ENCODE measurements at places on chromosomes 5 and 9.

DNA sequence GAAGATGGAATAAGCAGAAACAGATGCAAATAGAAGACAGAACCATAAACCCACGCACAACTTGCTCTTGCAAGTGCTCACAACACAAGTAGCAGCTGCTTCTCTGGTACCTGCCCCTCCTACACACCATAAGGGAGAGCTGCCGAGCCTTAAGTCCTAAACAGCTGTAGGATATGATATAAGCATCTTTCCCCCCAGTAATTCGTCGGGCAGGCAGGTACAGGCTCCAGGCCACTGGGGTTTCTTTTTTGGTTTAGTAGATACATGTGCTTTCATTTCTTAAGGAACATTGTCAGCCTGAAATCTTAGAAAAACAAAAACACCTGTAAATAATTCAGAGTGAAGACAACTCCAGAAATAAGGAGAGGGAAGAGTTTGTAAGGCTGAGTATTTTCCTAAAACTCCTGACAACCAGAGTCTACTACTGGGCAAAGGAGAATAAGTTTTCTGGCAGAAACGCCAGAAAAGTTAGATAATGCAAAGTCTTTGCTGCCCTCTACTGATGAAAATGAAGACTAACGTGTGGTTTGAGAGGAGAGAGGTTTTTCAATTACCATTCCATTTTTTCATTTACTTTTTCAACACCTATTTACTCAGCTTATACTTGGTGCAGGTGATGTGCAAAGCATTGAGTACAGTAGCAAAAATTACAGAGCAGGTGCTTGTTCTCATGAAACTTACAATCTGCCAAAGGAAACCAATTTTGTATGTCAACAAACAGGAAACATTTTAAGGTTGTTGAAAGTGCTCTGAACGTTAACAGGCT is 20.1 kb upstream of the TCERG1 start:
- peak; percentile 63 for DNase-seq

- no peak for DNase-seq
These were observed 61.1 kb downstream of the TMOD1 start for GRCh38 chr9:97562542-97562941.

GRCh38 chr5:82314964-82315758 is 37.0 kb upstream of the RPS23 start:
- no peak for DNase-seq

- no peak for DNase-seq
These were observed 29.3 kb downstream of the CARTPT start for GRCh38 chr5:71748360-71748759.

DNA sequence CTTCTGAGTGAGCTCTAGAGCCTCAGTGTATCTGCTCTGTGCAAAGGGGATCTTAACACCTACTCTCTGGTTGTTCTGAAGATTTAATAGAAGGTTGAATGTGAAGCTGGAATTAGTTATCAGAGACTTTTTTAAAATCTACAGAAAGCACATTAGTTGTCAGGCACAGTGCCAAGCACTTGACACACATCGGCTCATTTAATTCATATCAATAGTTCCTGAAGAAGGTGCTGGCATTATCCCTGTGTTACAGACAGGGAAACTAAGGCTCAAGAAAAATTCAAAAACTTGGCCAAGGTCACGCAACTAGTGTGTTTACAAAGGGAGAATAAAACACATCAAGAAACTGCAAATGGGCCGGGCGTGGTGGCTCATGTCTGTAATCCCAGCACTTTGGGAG is 80.2 kb downstream of the FGF18 start:
- peak; percentile 93 for DNase-seq

DNA sequence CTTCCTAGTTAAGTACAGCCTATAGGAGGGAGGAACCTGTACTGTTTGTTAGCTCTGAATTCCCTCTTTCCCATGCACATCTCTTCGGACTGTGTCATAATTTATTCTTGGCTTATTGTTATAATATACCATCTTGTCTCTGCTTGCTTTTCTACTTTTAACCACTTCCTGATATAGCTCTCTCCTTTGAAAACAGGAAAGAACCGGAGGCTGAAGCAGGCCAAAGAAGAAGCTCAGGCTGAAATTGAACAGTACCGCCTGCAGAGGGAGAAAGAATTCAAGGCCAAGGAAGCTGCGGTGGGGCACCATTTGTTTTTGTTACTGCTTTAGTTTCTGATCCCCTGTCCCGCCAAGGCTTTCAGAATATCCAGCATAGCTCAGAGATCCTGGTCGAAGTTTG is 4.8 kb downstream of the ATP6V1G1 start:
- DNase-seq: peak; percentile 53

- DNase-seq: no peak
These were observed 54.4 kb downstream of the DROSHA start for GRCh38 chr5:31477516-31477915.

DNA sequence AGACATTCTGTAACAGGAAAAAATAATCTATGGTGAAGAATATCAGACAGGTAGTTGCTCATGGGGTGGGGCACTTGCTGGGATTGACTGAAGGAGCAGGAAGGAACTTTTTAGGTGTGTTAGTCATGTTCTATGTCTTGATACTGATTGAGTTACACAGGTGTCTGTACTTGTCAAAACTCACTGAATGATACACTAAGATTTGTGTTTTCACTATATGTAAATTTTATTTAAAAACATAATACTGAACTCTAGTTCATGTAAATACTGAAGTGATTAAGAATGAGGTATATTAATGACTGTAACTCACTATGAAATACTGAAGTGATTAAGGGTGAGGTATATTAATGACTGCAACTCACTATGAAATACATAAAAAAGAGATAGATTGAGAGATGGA is 28.5 kb downstream of the IL6ST start:
- no peak for DNase-seq

DNA sequence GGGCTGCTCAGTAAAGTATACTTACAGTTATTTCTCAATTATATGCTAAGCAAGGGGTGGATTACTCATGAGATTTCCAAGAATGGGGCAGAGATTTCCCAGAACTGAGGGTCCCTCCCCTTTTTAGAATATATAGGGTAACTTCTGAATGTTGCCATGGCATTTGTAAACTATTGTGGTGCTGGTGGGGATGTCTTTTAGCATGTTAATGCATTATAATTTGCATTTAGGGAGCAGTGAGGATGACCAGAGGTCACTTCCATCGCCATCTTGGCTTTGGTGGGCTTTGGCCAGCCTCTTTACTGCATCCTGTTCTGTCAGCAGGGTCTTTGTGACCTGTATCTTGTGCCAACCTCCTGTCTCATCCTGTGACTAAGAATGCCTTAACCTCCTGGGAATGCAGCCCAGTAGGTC is 35.5 kb downstream of the TTC1 start:
- DNase-seq: peak; percentile 63

GRCh38 chr9:87751423-87751822 is 25.5 kb downstream of the CTSL start:
- no peak for DNase-seq

- DNase-seq: no peak
These were observed 241.7 kb downstream of the MCTP1 start for GRCh38 chr5:95043234-95043633.

DNA sequence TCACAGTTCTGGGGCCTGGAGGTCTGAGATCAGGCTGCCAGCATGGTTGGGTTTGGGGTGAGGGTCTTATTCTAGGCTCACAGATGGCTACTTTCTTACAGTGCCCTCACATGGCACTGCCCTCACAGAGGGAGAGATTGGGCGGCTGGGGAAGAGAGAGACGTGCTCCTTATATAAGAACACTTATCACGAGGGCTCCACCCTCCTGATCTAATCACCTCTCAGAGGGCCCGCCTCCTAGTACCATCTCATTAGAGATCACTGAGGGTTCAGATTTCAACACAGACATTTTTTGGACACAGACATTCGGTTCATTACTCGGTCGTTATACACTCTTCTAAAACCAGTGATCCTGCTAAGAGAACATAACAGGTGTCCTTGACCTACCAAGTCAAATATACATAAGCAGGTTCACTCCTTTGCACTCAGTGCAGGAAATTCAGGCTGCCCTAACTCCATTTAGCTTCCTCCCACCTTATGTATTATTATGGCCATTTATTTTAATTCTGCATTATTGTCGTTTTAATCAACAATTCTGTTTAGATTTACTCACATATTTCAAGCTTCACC is 121.7 kb downstream of the ICE1 start:
- DNase-seq: no peak

DNA sequence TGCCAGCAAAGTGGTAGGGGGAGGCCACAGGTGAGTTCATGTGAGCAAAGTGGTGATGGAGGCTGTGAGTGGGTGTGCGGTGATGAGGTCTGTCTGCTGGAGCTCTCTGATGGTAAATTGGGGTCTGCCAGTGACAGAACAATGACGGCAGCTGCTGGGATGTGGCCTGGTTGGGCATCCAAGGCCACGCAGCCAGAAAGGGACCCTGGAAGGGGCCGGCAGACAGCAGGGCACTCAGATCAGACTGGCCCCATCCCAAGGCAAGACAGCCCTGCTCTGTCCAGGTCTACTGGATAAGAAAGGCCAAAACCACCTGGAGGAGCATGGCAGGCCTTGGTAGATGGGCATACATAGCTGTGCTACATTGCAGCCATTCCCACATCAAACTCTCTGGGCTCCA is 412.9 kb upstream of the RGMB start:
- DNase-seq: no peak

GRCh38 chr5:79971156-79971555 is 19.9 kb downstream of the MTX3 start:
- no peak for DNase-seq

DNA sequence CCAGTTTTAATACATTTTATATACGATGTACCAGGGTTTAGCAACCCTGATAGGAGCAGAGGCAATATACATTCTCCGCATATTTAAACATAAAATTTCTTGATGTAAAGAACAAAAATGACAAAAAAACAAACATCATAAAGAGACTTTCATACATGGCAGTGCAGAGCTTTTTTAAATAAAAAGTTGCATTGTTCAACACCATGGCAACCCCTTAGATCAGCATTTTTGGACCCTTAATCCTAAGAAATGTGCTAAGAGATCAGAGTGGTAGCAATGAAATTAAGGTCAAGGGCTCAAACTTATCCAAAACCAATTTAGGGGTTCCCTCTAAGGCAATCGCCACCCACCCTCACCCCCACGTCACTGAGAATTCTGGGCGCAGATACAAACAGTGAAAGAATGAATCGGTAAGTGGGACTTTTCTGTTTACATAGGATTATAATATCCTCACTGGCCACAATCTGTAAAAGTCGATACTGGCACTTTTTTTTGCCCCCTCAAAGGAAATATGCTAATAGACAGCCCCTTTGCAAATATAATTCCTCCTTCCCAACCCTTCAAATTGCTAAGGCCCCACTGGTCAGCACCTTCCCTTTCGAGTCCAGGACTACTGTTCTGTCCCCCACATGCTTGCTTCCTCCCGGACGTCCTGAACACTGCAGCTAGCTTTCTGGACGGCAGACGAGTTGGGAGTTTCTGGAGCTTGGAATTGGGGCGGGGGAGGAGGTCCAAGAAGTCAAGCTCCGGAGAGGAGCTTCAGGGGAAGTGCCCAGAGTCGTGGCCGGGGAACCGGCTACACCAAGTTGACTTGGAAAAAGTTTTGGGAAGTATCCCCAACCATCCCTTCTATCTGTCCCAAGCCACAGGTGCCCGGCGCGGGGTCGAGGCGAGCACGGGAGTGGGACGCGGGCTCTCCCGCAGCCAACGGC is 2.2 kb downstream of the GAS1 start:
- DNase-seq: no peak

GRCh38 chr9:92245005-92245797 is 48.3 kb downstream of the IARS1 start:
- DNase-seq: no peak

DNA sequence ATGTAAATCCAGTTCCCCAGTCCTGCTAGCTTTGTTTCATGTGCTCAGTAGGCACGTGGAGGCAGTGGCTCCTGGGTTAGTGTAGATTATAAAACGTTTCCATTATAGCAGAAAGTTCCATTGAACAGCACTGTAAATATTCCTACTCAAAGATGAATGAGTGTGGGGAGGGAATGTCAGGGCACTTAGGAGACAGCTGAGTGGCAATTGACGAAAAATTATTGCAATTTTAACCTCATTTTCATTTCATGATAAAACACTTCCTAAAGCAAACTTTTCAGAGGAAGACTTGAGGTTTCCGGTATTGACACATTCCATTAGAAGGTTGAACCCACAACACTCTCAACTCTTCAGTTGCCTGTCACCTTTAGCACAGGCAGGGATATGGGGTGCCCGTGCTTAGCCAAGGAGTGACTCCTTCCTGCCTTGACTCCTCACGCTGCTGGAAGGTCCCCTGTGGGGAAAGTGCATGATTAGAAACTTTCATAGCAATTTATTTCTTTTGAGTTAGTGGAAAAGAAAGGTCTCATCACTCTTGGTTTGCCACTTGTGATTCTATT is 41.2 kb downstream of the SLC46A2 start:
- no peak for DNase-seq

DNA sequence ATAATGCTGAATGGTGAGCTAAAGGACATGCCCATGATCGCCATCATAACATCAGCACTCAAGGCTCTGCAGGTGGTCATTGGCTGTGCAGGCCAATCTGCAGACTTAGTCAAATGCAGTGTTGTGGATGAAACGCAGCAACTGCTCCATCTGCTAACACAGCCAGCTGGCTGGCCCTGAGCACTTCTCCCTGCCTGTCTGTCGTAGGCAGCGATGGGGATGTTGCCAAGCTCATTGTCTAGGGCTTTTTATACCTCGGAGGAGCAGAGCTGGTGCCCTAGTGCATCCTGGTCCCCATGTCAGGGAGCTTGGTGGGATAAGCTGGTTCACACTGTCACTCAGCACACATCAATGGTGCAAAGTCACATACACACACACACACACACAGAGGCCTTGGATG is 189.4 kb downstream of the TENT4A start:
- DNase-seq: no peak

DNA sequence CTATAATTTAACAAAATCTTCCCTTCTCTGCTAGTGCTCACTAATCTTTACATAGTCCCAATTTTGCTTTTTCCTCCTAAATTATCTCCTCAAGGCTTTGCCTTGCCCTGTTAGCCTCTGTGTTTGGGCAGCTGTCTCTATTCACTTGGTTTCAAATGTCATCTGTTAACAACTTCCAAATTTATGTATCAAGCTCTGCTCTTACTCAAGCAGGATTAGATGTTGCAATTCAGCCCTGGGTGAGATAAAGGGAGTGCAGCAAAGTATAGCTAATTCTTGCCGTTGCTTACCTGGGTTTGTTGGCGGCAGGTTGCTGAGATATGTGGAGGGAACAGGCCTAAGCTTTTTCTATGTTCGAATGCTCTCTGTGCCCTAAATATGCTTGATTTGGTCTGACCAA is 483.8 kb downstream of the DMAC1 start:
- DNase-seq: no peak

GRCh38 chr5:88236866-88237642 is 31.6 kb downstream of the TMEM161B start:
- no peak for DNase-seq

DNA sequence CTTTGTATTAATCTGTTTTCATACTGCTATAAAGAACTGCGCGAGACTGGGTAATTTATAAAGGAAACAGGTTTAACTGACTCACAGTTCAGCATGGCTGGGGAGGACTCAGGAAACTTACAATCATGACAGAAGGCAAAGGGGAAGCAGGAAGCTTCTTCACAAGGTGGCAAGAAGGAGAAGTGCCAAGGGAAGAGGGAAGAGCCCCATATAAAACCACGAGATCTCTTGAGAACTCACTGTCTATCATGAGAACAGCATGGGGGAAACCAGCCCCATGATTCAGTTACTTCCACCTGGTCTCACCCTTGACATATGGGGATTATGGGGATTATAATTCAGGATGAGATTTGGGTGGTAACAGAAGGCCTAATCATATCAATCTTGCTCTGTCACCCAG is 60.9 kb upstream of the CHD1 start:
- DNase-seq: no peak
